Caco-2 (cell line): ENCODE measurements at places on chromosomes 1 and 21.

- DNase-seq = no peak
- H3K36me3 ChIP-seq = no peaks in the 10 kb centered on the region
- no peaks in the 10 kb centered on the region for H3K27me3 ChIP-seq
- no peak overlapping the region for H3K4me3 ChIP-seq
Observed at GRCh38 chr1:188958461-188959115, 1519.1 kb downstream of the BRINP3 start.

DNA sequence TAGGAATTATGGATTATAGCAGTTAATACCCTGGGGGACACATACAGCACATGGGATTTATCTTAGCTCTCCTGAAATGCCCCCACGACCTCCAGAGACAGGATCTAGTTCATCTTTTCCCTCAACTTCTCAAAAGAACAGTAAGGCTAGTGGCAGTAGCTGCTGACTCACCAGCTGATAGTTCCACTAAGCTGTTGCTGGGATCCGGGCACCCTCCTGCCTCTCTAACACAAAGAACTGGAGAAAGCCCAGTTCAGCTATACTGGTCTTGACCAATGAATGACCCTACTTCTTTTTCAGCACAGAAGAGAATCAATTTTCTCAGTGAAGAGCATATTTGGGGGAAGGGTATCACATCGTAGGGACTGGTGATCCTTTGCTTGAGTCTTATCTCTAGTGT, 84.1 kb downstream of the PGBD5 start:
- no peaks in the 10 kb centered on the region for H3K4me1 ChIP-seq
- H3K36me3 ChIP-seq = peaks cover 2% of the 10 kb centered on the region; the same call in 1 of the 2 replicates
- H3K4me3 ChIP-seq = no peak overlapping the region
- H3K27me3 ChIP-seq = no peaks in the 10 kb centered on the region
- DNase-seq = no peak
- no peak overlapping the region for H3K27ac ChIP-seq

DNA sequence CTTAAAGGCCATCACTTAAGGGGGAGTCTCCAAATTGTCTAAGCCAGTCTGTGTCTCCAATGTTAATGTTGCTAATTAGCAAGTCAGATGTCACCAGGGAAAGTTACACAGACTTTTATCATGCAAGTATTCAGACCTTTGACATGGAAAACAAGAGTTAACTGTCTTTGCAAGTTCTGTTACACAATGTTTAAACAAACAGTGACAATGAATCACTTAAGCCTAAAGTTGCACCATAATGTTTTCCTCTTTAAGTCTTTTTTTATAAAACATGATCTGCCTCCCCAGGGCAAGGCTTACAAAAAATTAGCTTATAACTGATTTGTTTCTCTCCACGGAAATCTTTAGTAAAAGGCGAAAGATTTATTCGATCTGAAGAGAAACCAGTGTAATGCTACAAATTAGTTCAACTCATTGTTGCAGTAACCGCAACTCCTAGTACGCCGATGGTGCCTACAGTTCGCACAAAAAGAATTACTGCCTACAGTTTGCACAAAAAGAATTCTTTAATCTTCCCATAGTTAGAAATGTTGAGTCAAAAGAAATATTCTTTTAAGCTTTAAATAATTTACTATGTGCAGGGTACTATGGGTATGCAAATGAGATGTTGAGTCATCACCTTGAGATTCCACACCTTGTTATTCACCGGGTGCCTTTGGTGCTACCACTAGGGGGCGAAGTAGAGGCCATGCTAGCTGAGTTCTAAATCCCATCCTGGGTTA, 45.3 kb downstream of the HHAT start:
- no peaks in the 10 kb centered on the region for H3K27me3 ChIP-seq
- peaks cover 10% of the 10 kb centered on the region for H3K4me1 ChIP-seq
- peak; percentile 93 for DNase-seq
- no peaks in the 10 kb centered on the region for H3K36me3 ChIP-seq
- H3K4me3 ChIP-seq = no peak overlapping the region
- H3K27ac ChIP-seq = peak overlapping the region; percentile 96

GRCh38 chr1:25501235-25502058, 42.0 kb upstream of the LDLRAP1 start:
- H3K27ac ChIP-seq = peak overlapping the region; percentile 39
- no peak overlapping the region for H3K4me3 ChIP-seq
- H3K36me3 ChIP-seq = no peaks in the 10 kb centered on the region; the same call in 1 of the 2 replicates
- DNase-seq = peak; percentile 51
- peaks cover 19% of the 10 kb centered on the region for H3K4me1 ChIP-seq

GRCh38 chr1:246726881-246727280, 2.7 kb downstream of the SCCPDH start:
- H3K27ac ChIP-seq = no peak overlapping the region
- H3K36me3 ChIP-seq = peaks cover 6% of the 10 kb centered on the region
- H3K4me3 ChIP-seq = no peak overlapping the region

DNA sequence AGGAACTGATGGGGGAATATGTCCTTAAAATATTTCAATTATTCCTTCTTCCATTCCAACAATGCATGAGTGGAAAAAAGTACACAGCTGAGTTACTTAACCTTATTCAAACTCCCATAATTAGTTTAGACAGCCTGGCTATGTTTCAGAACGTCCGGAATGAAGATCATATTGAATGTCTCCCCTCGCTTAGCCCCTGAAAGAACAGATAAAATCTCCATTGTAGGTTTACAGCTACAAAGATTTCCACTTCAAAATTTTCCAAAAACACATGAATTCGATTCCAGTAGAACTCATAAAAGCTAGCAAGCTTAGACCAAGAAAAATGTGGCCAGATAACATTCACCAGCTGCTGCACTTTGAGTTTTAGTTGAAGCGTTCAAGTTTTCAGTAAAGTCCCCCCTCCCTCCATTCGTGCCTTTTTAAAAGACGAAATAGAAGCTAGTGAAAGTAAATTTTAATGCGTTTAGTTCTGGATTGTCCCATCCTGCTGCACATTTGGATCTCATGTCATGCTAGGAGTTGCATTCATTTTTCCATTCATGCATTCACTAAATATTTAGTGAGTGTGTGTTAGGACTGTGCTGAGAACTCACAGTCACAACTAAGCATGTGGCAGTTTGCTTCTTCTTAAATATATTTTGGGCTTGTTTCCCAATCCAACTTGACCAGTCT, 29.4 kb upstream of the SSX2IP start:
- H3K4me1 ChIP-seq = peaks cover 25% of the 10 kb centered on the region
- H3K27me3 ChIP-seq = no peaks in the 10 kb centered on the region
- DNase-seq = no peak

DNA sequence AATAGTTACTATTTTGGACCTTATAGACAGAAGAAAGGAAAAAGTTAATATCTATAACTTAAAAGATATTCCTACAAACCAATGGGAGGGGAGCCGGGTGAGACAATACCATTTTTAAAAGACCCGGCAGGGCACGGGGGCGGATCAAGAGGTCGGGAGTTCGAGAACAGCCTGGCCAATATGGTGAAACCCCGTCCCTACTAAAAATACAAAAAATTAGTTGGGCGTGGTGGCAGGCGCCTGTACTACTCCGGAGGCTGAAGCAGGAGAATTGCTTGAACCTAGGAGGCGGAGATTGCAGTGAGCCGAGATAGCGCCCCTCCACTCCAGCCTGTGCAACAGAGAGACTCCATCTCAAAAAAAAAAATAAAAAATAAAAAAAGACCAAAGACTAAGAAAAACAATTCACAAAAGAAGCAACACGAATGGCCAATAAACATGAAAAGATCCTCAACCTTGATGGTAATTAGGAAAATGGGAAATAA, 1.2 kb upstream of the PSMB2 start:
- no peaks in the 10 kb centered on the region for H3K36me3 ChIP-seq
- H3K27me3 ChIP-seq = no peaks in the 10 kb centered on the region
- DNase-seq = no peak
- peaks cover 2% of the 10 kb centered on the region; the same call in 1 of the 2 replicates for H3K4me1 ChIP-seq
- H3K4me3 ChIP-seq = peak overlapping the region; percentile 80

- no peak overlapping the region for H3K27ac ChIP-seq
- H3K4me1 ChIP-seq = no peaks in the 10 kb centered on the region
- H3K27me3 ChIP-seq = no peaks in the 10 kb centered on the region
- H3K36me3 ChIP-seq = no peaks in the 10 kb centered on the region
- no peak overlapping the region for H3K4me3 ChIP-seq
- DNase-seq = no peak
Observed at GRCh38 chr1:78303620-78304019, 187.2 kb upstream of the PTGFR start.

DNA sequence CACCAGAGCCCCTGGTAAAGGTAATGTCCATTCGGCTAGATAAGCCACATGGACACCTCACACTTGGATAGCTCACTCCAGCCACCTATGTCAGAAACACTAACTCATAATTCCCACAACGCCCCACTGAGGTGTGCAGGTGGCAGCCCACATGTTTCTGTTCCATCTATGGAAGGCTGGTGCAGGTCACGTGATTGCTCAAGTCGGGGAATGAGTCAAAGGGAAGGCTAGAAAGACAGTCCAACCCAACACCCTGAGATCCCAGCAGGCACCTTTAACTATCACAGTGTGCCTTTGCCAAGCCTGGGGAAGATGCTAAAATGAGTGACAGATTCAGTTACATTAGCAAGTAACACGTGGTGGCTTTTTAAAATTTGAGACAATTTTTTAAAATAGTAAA, 45.3 kb upstream of the KCNE1 start:
- no peaks in the 10 kb centered on the region for H3K36me3 ChIP-seq
- no peak overlapping the region for H3K4me3 ChIP-seq
- no peaks in the 10 kb centered on the region for H3K27me3 ChIP-seq
- no peak overlapping the region for H3K27ac ChIP-seq

DNA sequence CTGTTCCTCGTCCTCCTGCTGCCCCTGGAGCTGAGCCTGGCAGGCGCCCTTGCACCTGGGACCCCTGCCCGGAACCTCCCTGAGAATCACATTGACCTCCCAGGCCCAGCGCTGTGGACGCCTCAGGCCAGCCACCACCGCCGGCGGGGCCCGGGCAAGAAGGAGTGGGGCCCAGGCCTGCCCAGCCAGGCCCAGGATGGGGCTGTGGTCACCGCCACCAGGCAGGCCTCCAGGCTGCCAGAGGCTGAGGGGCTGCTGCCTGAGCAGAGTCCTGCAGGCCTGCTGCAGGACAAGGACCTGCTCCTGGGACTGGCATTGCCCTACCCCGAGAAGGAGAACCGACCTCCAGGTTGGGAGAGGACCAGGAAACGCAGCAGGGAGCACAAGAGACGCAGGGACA, 14.8 kb downstream of the DRAXIN start:
- H3K4me1 ChIP-seq = no peaks in the 10 kb centered on the region
- H3K27me3 ChIP-seq = no peaks in the 10 kb centered on the region; the same call in none of the 2 replicates
- H3K36me3 ChIP-seq = no peaks in the 10 kb centered on the region
- no peak overlapping the region for H3K4me3 ChIP-seq
- DNase-seq = no peak

DNA sequence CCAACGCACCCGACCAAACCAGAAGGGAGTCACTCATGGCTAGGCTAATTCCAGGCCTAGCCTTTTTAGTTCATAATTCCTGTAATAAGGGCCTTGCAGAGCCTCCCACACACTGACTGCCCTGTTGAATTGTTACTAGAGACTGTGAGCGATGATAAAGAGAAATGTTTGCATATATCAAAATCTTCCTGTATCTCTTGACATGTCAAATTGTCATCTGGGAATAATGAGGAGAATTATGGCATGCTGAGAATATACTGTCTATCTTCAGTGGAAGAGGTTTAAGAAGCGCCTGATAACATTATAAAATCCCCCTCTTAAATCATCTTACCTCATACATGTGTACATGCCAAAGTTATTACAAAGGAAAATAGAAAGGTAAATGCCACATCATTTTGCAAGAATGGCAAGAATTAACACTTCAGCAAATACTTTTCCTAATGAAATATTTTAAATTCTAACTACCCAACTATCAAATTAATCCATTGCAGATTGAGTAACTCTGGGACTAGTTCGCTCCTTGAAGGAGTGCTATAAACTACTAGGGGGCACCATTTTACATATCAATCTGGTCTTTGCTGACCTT, 144.1 kb downstream of the CENPF start:
- H3K4me3 ChIP-seq = no peak overlapping the region
- H3K4me1 ChIP-seq = 0 out of 2 replicates have a peak, but pooled peaks cover 6% of the 10 kb centered on the region
- no peak overlapping the region for H3K27ac ChIP-seq
- H3K27me3 ChIP-seq = no peaks in the 10 kb centered on the region
- H3K36me3 ChIP-seq = no peaks in the 10 kb centered on the region

GRCh38 chr1:84143796-84144565, at the start of gene PRKACB:
Gene PRKACB (plus strand): TSS chr1:84144271. CDS start chr1:84144362, 91 bp downstream.
- H3K36me3 ChIP-seq = no peaks in the 10 kb centered on the region
- H3K27ac ChIP-seq = no peak within 1 kb of the TSS
- DNase-seq = no peak
- no peaks in the 10 kb centered on the region for H3K4me1 ChIP-seq
- H3K4me3 ChIP-seq = no peak within 1 kb of the TSS
- no peaks in the 10 kb centered on the region for H3K27me3 ChIP-seq

GRCh38 chr1:151945725-151946722, 36.7 kb upstream of the THEM4 start:
- H3K4me1 ChIP-seq = peaks cover 5% of the 10 kb centered on the region; the same call in 1 of the 2 replicates
- H3K4me3 ChIP-seq = no peak overlapping the region
- H3K27ac ChIP-seq = peak overlapping the region; percentile 87
- DNase-seq = peak; percentile 82
- H3K27me3 ChIP-seq = no peaks in the 10 kb centered on the region

DNA sequence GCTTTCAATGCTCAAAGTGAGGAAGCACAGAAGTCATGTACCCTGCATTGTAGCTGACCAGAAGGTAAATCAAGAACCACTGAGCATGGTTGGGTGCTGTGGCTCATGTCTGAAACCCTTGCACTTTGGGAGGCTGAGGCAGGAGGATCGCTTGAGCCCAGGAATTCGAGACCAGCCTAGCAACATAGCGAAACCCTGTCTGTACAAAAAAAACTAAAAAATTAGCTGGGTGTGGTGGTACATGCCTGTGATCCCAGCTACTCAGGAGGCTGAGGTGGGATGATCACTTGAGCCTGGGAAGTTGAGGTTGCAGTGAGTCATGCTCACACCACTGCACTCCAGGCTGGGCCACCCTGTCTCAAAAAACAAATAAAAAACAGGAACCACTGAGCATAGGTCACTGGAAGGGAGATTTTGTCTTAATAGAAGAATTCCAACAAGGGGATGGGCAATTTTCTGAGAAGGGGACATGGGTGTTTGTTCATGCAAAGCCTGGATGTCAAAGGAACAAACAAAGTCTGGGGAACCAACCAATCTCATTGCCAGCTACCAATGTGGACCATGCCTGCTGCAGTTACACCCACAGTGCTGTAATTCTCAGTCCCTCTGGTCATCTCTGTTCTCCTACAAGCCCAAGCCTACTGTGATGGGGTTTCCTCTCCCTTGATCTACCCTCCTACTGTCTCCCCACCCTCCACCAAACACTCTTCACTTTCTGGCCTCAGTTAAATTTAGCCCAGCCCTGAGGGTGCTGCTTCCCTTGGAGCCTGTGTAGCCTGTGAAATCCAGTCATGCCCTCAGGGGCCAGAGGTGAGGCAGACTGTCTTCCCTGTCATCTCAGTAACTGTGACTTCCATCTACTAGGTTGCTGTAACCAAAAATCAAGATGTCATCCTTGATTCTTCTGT, 47.9 kb downstream of the ELF3 start:
- H3K27me3 ChIP-seq = no peaks in the 10 kb centered on the region
- peaks cover 33% of the 10 kb centered on the region for H3K4me1 ChIP-seq
- H3K27ac ChIP-seq = peak overlapping the region; percentile 26

- H3K4me3 ChIP-seq = no peak overlapping the region
- no peak overlapping the region for H3K27ac ChIP-seq
- H3K36me3 ChIP-seq = no peaks in the 10 kb centered on the region
- DNase-seq = no peak
- no peaks in the 10 kb centered on the region for H3K27me3 ChIP-seq
- H3K4me1 ChIP-seq = peaks cover 44% of the 10 kb centered on the region
Observed at GRCh38 chr1:227891223-227891954, 56.3 kb downstream of the WNT9A start.
